ENCODE measurements at places on chromosomes 1 and 21.

GRCh38 chr1:9590201-9590600 lies 1.5 kb downstream of the TMEM201 start:
- DNase-seq = no peak

DNA sequence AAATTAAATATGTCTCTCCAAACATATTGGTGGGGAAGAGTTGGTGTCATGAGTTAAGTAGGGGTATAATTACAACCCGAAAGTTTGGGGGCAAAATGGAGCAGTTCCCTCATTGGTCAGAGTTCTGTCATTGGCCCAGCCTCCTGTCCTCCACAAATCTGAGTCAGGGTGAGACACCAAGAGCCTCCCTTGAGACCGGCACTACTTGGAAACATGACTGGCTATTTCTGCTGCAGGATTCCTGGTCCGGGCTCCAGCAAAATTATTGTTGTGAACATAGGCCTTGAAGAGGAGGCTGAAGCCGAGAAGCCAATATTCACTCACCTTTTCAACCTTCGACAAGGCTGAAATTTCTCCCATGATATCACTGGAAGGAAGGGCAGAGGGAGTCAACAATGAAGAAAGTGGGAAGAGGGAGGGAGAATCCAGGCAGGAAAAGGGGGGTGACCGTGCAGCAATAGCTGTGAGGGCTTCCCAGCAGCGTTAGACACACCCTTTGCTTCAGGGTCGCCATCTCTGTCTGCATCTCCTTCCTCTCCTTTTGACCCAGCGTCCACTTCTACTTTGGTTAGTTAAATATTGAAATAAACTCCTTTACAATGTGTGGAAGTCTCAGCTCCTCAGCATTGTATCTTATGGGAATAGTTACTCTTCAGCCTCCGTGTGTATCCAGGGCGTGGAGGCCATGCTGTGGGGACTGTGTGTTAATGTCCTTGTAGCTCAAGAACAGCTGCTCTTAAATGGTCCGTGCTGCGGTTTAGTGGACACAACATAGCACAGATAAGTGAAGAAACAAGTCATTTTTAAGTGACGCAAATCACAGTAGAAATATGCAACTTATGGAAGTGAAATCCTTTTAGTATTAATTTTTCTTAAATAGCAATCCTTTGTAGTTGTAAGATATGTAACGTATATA lies 307.4 kb downstream of the DISC1 start:
- DNase-seq = no peak

GRCh38 chr1:25675729-25676476 lies 59.3 kb downstream of the MAN1C1 start:
- DNase-seq = peak; percentile 62

- no peak for DNase-seq
These were observed 100.6 kb upstream of the ACTL8 start for GRCh38 chr1:17654519-17654918.

DNA sequence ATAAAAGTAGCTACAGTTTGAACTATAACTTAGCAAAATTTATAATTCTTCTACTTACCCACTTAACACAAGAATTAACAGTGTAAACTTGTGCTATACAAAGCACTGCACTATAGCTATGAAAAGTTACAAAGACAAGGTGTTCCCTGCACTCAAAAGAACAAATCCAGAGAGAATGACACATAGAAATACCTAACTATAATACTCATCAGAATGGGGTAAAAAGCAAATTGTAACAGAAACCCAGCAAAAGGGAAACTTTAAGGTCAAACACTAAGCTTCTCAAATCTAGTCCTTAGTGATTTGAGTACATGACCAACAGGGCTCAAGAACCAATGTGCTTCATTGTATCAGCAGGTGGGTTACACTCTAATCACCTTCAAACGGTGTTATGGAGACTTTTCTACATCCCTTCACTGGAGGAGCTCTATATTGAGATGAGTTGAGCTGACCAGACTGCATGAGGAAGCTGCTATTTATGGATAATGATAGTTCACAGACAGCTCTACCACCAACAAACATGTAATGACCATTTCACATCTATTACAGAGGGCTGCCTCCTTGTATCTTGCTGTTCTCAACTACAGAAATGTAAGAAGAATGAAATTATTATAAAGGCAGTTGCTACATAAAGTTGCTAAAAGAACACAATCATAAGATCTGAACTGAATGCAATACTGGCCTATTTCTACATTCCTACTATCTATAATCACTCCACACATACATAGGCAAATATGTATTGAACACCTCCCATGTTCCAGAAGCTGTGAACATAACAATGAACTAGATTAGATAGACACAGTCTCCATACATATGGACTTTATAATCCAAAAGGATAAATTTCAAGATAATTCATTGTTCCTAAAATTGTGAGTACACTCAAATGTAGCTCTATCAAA lies 47.6 kb downstream of the PIK3R3 start:
- no peak for DNase-seq

- DNase-seq = no peak
These were observed 29.9 kb upstream of the EPHA8 start for GRCh38 chr1:22533244-22533895.

- no peak for DNase-seq
These were observed 782.2 kb upstream of the NCAM2 start for GRCh38 chr21:20215959-20216358.

GRCh38 chr1:12413664-12414410 lies 184.0 kb downstream of the VPS13D start:
- no peak for DNase-seq

DNA sequence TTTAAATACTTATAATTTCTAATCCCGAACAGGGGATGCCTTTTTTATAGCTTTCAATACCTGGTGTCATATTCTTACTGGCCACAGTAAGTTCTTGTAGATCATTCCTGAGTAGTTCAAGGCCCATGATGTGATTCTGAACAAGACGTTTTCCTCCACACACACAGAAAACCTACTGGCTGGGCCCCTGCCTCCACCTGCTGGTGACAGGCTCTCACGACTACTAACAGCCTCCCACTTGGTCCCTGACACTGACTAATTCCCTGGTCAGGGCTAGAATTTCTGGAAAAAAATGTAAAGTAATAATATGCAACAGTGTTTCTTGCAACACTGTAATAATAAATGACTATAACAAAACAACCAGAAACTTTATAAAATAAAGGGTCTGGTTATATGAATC lies 50.4 kb upstream of the RIPK4 start:
- no peak for DNase-seq

DNA sequence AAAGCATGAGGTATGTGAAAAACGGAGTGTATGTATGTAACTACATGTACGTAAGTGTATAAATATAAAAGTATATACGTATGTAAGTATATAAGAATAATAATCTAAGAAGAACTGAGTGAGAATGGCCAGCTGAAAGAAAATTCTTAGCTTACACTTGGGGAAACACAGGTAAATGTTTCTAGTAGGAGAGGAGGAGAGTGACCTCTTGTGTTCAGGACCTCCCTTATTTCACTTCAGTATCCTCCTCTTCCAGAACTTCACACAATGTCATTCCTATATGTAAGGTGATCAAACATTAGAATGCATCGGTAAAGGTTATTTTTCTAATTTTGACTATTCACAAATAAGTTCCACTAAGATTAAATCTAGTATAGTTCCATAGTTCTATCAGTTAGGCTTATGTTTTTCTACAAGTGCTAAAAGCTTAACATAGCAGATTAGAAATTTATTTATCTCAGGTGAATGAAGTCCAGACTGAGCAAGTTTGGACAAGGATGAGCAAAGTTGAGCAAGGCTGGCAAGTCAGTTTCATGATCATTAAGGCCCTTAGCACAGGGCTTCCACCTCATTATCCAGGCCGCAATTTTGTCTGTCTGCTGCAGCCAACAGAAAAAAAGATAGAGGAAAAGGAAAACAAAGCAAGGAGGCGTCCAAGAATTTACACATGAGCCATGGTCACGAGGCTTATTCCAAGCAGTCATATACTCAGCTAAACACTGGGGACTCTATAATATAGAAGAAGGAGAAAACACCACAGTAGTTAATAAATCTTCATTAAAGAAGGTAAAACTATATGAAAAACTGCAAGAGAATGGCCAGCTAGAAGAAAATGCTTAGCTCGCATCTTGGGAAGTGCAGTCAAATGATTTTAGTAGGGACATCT lies 7.1 kb upstream of the MROH9 start:
- DNase-seq = no peak
